ENCODE measurements at places on chromosomes 1 and 21. TPM values are rescaled to one million over a fixed set of nuclear protein-coding genes. Genes with fewer than 3 reads are reported as not detected.
A peak's percentile ranks its signal among the peaks of the same experiment; 100 is the strongest.

DNA sequence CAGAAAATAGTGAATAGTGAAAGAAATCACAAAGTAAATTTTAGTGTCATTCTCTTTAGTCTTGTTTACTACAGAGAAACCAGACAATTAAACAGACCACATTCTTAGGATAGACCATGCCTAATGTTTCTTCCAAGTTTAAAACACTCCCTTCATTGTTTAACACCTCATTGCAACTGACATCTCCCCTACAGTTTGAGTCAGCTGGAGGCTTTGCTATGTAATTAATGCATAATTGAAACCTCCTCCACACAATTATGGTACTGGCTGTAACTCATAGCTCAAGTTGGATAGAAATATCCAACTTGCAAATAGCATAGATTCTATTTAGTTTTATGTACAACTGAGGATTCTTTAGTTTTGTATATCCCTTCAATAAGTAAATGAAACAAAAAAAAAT lies 35.2 kb upstream of the B3GALT2 start:
- DNase-seq: no peak

DNA sequence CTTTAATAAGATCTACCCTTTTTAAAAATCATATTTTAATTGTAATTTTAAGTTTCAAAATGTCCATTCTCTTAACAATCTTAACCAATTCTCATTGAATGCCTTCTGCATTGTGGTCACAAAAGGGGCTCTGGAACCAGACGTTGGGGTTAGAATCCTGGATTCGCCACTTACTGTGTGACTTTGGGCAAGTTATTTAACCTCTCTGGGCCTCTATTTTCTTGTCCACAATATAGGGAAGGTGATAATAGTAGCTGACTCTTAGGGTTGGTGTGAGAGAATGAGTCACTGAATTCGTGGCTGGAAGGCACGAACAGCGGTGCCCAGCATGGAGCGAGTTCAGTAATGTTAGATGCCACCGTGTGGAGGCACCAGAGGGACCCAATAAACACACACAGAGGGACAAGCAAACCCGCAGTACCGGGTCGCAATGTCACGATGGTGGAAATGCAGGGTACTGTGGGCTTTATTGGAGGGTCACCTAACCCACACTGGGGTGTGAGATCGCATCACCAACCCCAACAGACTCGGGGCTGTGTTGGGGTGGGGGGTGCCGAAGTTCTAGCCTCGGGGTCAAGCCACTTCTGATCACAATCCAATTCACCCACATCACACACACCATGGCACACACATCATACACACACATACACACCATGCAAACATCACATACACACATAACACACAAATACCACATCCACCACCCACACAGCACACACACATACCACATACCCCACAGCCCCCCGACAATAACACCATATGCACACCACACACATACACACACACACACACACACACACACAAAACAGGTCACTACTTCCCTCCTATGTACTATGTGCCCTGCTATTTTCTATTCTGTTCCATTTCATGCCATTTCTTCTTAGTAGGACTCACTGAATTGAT lies 27.0 kb upstream of the IFNAR2 start:
- no peak for DNase-seq

Gene SPRR2G
- total RNA-seq: not detected

GRCh38 chr21:45887120-45887611 lies 94.4 kb upstream of the COL6A1 start:
- no peak for DNase-seq

Gene CELF3
- not detected for total RNA-seq

DNA sequence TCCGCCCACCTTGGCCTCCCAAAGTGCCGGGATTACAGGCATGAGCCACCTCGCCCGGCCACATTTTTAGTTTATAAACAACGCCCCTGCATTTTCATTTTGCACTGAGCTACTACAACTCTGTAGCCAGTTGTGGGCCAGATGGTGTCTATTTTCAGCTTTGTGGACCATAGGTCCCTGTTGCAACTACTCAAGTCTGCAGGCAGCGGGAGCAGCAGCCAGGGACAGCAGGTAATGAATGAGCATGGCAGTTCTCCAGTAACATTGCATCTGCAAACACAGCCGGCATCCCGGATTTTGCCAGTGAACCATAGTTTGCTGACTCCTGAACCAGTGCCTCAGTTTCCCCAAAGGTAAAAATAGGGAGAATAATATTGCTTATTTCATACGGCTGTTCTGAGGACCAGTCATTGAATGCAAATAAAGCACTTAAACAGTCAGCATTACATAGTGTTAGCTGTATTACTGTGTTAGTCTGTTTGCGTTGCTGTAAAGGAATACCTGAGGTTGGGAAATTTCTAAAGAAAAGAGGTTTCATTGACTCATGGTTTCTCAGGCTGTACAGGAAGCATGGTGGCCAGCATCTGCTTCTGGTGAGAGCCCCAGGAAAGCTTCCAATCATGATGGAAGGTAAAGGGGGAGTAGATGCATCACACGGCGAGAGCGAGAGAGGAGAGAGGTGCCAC lies 65.5 kb upstream of the SLC45A1 start:
- no peak for DNase-seq

DNA sequence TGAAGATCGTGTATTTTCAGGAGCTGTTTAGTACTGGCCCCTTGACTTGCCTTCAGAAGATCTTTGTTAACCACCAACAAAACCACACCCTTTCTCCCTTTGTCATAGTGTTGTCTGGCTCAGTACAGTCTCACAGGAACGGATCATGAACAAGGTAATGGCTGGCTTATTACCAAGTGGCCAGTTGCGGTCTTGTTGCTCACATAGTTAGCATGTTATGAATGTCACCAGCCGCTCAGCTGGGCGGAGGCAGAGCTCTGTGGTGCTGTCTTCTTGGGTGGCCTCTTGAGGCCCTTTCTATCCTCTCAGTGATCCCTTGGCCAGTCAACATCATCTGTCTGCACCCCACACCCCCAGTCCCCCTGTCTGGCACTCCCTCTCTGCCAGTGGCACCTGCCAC lies 21.4 kb downstream of the CNIH3 start:
- no peak for DNase-seq

DNA sequence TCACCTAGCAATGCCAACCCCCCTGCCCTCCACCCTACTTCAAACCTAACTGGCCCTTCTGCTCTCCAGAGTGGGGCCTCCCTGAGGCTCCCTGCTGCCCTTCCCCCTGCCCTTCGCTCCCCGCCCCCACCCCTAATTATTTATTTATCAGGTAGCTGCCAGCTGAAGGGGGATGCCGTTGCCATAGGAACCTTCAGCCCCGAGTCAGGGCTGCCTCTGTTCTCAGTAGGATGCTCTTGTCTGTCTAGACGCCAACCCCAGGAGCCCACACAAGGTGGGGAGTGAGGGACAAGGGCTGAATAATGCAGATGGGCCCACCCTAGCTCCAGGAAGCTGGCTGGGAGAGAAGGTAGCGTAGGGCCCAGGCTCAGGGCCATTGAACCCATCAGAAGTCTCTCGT lies 41.1 kb downstream of the NKAIN1 start:
- no peak for DNase-seq

- no peak for DNase-seq
Measured at GRCh38 chr1:17861685-17862084, 106.6 kb downstream of the ACTL8 start.

Gene MTARC1
- 32.5 TPM for total RNA-seq

Gene ZNF683
- 1.3 TPM for total RNA-seq

DNA sequence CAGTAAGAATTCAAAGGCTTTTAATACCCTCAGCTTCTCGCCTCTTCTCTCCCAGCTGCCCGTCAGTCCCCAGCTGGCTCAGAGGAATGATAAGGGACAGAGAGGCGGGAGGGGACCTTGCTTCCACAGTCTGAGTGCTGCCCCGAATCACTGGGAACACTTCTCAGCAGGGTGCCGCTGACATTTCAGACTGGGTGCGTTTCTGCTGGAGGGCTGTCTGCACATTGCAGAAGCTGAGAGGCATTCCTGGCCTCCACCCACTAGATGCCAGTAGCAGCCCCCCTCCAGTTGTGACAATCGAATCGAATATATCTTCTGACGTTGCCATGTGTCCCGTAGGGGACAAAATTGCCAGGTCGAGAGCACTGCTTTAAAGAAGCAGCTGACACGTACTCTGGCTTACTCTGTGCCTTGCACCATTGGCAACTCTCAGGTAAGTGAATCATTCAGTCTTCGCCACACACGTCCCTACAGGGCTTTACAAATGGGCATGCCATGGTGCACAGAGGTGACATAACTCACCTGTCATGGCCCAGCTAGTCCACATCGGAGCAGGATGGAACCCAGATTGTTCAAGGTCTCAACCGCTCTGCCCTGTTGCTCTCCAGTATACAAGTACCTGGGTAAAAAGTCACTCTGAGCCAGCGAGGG lies 23.9 kb downstream of the CTNNBIP1 start:
- no peak for DNase-seq

Gene MROH7
- 1.9 TPM for total RNA-seq

DNA sequence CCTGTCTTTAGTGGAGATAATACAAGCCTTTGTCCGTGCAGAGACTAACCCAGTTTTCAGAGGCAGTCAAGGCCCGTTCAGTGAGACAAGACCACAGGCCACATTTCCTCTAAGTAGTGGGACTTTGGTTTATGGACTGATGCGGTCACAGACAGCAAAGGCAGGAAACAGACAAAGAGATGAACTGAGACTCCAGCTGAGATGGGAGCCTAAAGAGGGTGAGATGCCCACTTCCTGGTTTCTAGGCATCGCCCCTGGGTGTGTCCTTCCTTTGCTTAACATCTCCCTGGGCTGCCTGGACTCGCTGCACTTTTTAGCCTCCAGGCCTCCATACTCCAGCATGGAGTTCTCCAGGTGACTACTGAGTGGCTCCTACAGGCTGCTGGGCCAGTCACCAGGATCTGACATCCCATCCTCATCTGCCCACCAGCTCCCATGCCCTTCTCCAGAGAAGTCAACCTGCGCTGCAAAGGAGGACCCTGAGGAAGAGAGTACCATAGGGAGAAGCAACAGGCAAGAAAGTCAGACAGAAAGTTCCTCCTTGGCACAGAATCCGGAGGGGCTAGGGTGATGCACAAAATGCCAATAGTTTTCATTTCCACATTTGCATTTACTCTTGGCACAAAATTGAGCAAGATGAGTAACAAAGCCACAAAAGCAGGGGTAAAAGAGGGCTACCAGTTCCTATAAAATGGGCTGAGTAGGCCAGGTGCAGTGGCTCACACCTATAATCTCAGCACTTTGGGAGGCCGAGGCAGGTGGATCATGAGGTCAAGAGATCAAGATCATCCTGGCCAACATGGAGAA lies 15.1 kb downstream of the THEMIS2 start:
- DNase-seq: peak; percentile 58

- peak; percentile 35 for DNase-seq
Measured at GRCh38 chr1:201096977-201097856, 15.0 kb downstream of the CACNA1S start.

Gene ADGRL4
- total RNA-seq: 23.5 TPM

DNA sequence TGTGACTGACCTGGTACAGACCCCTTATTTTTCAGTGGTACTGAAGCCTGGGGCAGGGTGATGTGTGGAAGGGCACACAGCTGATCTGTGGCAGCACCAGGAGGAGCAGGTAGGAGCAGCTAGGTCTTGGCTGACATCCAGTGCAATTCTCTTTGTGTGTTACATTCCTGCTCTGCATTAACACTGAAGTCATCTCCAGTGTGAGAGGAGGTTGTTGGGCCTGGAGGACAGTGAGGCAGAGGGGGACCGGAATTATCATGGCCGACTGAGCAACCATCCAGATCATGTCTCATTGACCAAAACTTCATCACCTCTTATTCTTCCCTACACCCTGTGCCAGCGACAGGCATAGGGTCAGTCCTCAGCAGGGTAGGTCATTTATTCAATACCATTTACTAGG lies 1.5 kb downstream of the SLAMF8 start:
- DNase-seq: no peak

- peak; percentile 51 for DNase-seq
Measured at GRCh38 chr1:112464501-112464900, 44.3 kb upstream of the WNT2B start.
